ENCODE measurements at places on chromosomes 5 and 9. TPM values are rescaled to one million over a fixed set of nuclear protein-coding genes. Genes with fewer than 3 reads are reported as not detected.

GRCh38 chr5:96629774-96630173 is 32.4 kb upstream of the CAST start:
- DNase-seq: no peak

DNA sequence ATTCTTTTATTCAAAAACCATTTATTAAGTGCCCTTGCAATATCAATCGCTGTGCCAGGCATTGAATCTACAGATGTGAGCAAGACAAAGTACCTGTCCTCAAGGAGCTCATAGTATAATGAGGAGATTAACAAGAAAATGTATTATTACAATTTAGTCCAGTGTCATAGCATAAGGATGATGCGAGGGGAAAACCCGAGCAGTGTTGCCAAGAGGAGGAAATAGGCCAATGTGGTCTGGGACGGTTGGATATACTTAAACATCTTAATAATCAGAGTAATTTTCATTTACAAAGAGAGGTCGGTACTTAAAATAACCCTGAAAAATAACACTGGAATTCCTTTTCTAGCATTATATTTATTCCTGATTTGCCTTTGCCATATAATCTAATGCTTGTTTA is 18.5 kb downstream of the CD274 start:
- no peak for DNase-seq

DNA sequence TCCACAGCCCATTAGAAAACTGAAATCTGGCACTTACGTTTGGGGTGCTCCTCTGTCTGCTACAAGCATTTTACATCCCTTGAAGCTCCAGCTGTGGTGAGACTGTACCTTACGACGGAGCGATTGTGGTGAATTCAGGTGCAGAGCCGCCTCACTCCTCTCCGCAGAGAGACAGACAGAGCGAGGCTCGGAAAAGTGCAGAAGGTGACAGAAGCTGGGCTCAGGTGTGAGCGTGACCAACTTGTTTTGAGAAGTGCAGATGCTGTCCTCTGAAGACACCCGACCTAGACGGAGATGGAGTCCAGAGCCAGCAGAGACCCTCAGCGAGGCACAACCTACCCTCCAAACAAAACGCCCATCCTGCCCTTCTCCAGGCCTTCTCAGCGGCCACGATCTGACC is 196.5 kb downstream of the MED10 start:
- DNase-seq: no peak

- no peak for DNase-seq
Measured at GRCh38 chr9:99130069-99130468, 25.2 kb downstream of the TGFBR1 start.

DNA sequence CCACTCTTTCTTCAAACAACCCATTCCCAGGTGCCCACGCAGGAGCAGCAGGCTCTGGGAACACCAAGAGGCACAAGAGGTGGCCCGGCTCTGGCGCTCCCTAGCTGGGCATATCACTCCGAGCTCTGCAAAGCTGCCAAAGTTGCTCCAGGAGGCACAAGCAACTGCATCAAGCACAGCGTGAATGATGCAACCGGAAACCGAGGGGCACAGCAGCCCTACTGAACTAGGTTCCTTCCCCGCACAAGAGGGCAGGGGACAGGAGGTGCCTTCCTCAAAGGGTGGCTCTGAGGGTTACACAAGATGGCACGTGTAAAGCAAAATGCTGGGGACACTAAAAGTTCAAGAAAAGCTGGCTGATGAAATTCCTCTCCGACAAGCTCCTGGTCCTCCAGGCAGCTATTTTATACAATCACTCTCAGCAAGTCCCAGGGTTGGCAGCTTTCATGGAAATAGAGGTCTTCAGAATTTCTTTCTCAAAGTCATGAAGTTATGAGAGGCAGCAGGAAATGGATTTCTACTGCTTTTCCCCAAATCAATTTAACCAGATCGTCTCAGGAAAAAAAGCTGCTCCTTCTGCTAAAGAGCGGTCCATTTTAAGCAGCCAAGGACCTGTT is 22.9 kb downstream of the PSMB7 start:
- no peak for DNase-seq

DNA sequence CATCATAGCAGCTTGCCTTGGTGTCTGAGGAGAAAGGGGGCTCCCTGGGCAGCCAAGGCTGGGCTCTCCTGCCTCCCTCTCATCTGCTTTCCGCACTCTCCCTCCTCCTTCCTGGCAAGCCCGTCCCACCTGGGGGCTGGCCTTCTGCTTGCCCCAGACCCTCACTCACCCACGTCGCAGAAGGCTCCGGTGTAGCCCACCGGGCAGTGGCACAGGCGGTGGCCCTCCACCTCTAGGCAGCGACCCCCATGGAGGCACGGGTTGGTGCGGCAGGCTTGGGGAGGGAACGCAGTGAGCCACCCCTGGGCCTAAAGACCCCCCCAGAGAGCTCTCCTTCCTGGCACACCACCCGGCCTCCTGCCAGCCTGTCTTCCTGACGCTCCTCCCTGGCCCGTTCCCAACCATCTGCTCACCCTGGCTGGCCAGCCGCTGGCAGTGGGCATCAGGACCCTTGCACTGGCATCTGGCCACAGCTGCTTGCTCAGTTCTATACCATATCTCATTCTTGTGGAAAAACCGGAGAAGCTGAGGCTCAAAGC is 4.2 kb upstream of the PFN3 start:
- DNase-seq: no peak

DNA sequence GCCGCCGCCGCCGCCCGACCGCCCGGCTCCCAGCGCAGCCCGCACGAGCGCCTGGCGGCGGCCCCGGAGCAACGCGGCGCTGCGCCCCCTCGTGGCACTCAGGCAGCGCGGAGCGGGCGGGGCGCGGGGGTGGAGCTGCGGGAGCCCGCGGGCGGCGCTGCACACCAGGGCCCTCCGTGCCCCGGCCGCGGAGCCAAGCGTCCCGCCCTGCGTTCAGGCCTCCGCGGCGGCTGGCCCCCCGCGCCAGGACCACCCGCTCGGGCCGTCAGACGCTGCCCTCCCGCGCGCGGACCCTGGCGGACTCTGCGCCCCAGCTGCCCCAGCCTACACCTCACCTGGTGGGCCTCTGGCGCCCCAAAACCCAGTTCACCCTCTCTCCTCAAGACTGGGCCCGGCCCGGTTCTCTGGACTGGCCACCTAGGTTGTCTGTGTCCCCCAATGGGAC is at the start of gene RASGEF1C:
TSS of gene RASGEF1C (minus strand) at position 75 of the 445 bp plus-strand sequence. CDS start 71,159 bp downstream, outside the sequence.
- no peak for DNase-seq

- no peak for DNase-seq
Measured at GRCh38 chr5:64331597-64332277, 166.1 kb downstream of the RNF180 start.

- DNase-seq: no peak
Measured at GRCh38 chr9:22005021-22005701, 3.9 kb downstream of the CDKN2B start.

DNA sequence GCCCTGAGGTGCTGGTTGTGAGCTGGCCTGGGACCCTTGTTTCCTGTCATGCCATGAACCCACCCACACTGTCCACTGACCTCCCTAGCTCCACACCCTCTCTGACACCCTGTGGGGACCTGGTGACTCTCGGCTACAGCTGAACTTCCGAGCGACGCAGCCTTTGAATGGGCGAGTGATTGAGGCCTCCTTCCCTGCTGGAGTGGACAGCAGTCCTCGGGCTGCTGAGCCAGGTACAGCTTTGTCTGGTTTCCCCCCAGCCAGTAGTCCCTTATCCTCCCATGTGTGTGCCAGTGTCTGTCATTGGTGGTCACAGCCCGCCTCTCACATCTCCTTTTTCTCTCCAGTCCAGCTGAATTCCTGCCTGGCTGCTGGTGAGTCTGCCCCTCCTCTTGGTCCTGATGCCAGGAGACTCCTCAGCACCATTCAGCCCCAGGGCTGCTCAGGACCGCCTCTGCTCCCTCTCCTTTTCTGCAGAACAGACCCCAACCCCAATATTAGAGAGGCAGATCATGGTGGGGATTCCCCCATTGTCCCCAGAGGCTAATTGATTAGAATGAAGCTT is 6.1 kb downstream of the CA9 start:
- no peak for DNase-seq

The FGD3 gene
- total RNA-seq: 5.4 TPM

The SLCO6A1 gene
- total RNA-seq: not detected

The WHRN gene
- total RNA-seq: 3.4 TPM

The DNAJC21 gene
- total RNA-seq: 32.8 TPM

The CCNJL gene
- total RNA-seq: 0.46 TPM

The NHP2 gene
- total RNA-seq: 173 TPM

The SUB1 gene
- total RNA-seq: 221 TPM

The SLC25A2 gene
- total RNA-seq: 0.46 TPM

The C5orf52 gene
- not detected for total RNA-seq

The SLC46A2 gene
- total RNA-seq: not detected

The NRG2 gene
- 8.5 TPM for total RNA-seq

The BAAT gene
- not detected for total RNA-seq

The MIER3 gene
- 35.0 TPM for total RNA-seq

Data from omental fat pad (tissue), 4 donors.